ENCODE measurements at places on chromosomes 7 and 10.

DNA sequence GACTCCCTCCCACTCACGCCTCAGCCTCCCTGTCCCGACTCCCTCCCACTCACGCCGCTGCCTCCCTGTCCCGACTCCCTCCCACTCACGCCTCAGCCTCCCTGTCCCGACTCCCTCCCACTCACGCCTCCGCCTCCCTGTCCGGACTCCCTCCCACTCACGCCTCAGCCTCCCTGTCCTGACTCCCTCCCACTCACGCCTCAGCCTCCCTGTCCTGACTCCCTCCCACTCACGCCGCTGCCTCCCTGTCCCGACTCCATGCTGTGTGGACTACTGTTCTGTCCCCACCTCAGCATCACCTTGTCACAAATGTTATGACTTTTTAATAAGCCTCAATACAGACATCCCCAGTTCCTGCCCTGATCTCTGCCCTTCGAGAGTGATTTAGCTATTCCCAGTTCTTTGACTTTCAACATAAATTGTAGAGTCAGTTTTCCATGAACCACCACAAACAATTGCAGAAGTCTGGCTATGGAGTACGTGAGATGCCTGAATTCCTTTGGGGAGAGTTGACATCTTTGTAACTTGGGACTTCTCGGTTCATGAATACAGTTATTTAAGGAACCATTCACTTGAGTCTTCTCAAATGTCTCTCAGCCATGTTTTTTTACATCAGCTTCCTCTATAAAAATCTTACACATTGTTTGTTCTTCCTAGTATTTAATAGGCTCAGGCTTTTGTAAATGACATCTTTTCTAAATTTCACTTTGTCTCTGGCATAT lies 71.9 kb downstream of the FOXL3 start:
- no peak for DNase-seq

GRCh38 chr10:12156367-12157123 lies 27.1 kb downstream of the SEC61A2 start:
- DNase-seq: no peak

DNA sequence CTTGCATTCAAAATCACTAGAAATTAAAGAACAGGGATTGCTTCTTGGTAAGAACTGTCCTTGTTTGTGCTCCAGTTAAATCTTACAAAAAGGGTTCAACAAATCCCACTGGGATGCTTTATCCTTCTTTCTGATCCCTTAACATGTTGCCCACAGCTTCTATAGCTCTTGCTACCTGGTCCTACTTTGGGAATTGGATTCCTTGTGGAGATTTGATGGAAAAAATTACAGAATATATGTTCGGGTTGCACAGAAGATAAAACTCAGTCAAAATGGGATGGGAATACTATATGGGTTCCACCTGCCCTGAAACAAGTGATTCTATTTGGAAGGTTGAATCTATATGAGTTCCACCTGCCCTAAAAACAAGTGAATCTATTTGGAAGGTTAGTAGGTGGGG lies at the start of gene OR2A25:
Gene OR2A25 (plus strand): TSS at position 301 of the 400 bp plus-strand sequence. CDS start 4,409 bp downstream, outside the sequence.
- no peak for DNase-seq

- DNase-seq: no peak
These were observed 24.1 kb upstream of the SEMA3A start for GRCh38 chr7:84218681-84219080.

DNA sequence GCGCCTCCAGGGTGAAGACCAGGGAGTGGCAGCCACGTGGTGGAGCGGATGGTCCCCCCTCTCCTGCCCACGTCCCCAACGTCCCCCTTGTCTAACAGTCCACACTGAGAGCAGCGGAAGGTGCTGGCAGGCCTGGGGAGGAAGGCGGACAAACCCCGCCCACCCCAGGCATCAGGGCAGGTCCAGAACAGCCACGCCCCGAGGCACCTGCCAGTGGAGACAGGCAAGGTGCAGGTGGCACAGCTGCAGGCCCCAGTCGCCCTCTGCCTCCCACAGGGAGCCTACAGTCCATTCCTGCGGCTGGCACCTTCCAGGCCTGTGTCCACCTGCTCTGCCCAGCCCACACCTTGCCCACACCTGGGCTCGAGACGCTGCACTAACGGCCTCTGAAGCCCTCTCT lies 24.9 kb downstream of the CYP2W1 start:
- no peak for DNase-seq

DNA sequence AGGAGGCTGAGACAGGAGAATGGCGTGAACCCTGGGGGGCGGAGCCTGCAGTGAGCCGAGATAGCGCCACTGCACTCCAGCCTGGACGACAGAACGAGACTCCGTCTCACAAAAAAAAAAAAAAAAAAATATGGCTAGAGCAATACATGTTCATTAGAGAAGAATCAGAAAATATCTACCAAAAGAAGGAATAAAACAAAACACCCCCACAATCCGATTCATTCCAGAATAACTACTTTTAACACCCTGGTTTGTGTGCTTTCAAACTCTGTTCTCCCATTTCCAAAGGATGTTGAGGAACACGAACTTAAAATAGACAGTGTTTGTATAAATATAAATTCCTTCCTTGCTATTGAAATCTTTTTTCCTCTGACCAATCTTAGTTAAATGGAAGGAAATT lies 6.5 kb downstream of the PDSS1 start:
- DNase-seq: no peak

DNA sequence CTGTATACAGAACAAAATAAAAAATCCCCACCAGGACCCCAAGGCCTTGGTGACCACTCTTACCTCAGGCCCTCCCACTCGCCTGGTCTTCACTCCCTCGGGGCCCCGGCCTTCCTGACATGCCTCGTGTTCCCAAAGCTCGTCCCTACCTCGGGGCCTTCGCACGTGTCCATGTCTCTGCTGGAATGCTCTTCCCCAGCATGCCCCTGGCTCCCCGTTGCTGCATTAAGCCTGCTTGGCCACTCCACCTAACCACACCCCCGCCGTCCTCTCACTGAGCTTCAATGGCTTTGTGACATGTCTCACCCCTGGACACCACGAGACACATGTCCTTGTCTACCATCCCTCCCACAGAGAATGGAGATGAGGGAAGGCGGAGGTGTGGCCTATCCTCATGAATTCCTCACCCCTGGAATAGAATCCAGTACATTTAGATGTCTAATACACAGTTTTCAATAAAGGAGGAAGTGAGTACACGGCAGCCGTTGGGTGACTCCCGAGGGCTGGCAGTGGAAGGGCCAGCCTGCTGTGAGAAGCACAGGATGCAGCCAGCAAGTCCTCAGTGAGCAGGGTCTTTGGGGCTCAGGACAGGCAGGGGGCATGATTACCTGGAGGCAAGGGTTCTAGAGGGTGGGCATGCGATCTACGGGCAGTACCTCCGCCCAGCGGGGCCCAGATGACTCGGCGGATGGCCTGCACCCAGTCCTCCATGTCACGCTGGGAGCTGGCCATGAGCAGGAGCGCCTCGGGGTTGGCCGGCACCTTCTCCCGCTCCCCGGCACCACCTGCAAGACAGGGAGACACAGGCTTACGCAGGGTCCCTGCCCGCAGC lies 125.7 kb downstream of the ARHGAP22 start:
- no peak for DNase-seq

Data from pons (tissue), 1 donor.